Epithelial cell of umbilical artery (primary cell): ENCODE measurements at places on chromosomes 2 and 18. TPM values are rescaled to one million over a fixed set of nuclear protein-coding genes. Genes with fewer than 3 reads are reported as not detected.

Gene PSMA8
- total RNA-seq = not detected in 2 replicates

Gene ACVR1C
- total RNA-seq = under 0.01 and 0.15 TPM in 2 replicates

Gene RGPD4
- not detected in 2 replicates for total RNA-seq

Gene KATNAL2
- 0.32 and 1.1 TPM in 2 replicates for total RNA-seq

Gene PARD3B
- total RNA-seq = 5.8 and 7.9 TPM in 2 replicates

Gene AMER3
- total RNA-seq = not detected in 2 replicates
